GM23248 (cell line): ENCODE measurements at places on chromosomes 2 and 18. TPM values are rescaled to one million over a fixed set of nuclear protein-coding genes. Genes with fewer than 3 reads are reported as not detected.

DNA sequence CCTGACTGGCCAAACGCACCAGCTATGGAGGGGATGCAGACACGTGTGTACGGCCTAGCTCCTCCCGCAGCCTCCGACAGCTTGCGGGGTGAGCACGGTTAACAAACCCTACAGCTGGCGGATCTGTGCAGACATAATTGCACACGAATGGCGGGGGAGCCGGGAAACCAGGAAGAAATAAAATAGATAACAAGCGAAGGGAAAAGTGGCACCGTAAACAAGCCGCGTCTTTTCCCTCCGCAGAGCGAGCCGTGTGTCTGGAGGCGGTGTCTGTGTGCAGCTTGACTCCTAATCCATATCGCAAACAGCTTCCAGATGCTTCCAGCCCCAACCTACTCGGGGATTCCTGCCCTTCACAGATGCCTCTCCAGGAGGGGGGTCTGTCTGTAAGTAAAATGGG is 853.1 kb upstream of the SALL3 start:
- no peak overlapping the region for H3K27ac ChIP-seq
- no peaks in the 10 kb centered on the region for H3K27me3 ChIP-seq
- DNase-seq = no peak
- H3K36me3 ChIP-seq = no peaks in the 10 kb centered on the region
- H3K4me1 ChIP-seq = no peaks in the 10 kb centered on the region
- no peak overlapping the region for H3K4me3 ChIP-seq

DNA sequence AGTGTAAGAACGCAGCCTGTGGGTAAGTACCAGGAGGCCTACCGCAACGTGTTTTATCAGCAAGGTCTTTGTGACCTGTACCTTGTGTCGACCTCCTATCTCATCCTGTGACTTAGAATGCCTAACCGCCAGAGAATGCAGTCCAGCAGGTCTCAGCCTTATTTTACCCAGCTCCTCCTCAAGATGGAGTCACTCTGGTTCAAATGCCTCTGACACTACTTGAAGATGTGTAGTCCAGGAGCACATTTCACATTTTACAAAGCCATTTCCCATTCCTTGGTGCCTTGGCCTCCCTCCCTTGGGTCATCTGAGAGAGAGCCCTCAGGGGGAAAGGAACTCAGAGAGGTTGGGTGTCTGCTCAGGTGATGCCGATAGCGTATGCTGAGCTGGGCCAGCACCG is 6.6 kb upstream of the HPCAL1 start:
- H3K4me3 ChIP-seq = no peak overlapping the region
- H3K36me3 ChIP-seq = no peaks in the 10 kb centered on the region
- no peaks in the 10 kb centered on the region for H3K27me3 ChIP-seq
- H3K4me1 ChIP-seq = peaks cover 13% of the 10 kb centered on the region

DNA sequence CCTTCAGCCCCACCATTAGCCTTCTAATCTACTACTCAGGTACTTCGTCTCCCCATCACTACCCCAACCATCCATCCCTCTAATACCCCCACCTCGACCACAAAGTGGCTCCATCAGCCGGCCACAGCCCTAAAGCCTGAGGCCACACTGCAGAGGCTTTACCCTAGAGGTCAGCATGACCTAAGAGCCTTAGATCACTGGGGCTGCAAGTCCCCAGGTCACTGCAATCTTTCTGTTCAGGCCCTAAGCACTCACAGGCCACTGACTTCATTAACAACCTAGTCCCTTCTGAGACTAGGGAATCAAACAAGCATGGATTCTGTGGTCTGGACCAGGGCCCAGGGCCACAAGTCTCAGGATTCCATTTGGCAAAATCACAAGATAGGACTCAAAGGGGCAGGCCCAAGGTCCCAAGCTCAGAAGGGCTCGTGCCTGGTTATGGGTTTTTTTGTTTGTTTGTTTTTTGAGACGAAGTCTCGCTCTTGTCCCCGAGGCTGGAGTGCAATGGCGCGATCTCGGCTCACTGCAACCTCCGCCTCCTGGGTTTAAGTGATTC is 37.0 kb upstream of the PKDCC start:
- no peak overlapping the region for H3K4me3 ChIP-seq
- H3K27me3 ChIP-seq = 0 out of 2 replicates have a peak, but pooled peaks cover 3% of the 10 kb centered on the region
- H3K36me3 ChIP-seq = no peaks in the 10 kb centered on the region
- peak; percentile 86 for DNase-seq

Gene IHH
- not detected in 2 replicates for polyA plus RNA-seq

Gene DNER
- polyA plus RNA-seq = 0.16 and 0.39 TPM in 2 replicates

Gene OTOF
- 0.37 and 0.38 TPM in 2 replicates for polyA plus RNA-seq
